Ovary (tissue), 10 donors: ENCODE measurements at places on chromosomes 5 and 9. TPM values are rescaled to one million over a fixed set of nuclear protein-coding genes. Genes with fewer than 3 reads are reported as not detected.

GRCh38 chr9:13352451-13352979 is 73.0 kb upstream of the MPDZ start:
- no peak for DNase-seq

DNA sequence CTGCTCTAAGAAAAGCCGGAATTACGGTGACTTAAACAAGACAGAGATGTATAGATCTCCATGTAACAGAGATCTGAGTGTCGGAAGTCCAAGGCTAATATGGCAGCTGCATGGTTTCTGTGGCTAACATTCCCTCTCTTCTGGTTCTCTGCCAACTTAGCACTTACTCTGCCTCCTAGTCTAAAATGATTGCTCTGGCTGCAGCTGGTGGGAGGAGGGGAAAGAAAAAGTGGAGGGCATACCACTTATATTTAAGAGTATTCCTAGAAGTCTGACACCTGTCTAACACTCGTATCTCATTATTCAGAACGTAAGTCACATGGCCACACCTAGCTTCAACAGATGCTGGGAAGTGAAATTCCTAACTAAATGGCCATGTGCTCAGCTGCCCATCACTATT is 551.5 kb upstream of the TLE4 start:
- no peak for DNase-seq

GRCh38 chr9:127077644-127077946 is 44.8 kb downstream of the ANGPTL2 start:
- DNase-seq = no peak

DNA sequence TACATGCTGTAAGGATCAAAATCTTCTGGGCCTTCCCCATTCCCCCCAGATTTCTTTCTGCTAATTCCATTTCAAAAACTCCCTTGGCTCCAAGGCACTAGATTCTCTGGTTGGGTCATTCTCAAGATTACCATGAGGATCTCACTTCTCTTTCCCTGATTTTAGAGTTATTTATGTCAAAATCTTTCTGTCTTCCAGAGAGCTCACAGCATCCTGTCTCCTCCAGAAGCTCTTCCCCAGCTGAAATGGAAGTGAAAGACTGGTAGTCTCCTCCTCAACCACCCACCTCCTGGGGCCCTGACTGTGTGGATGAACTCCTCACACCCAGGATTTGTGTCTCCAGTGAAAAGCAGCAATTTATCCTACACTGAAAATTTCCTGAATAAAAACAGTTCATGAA is 11.9 kb upstream of the ZNF366 start:
- no peak for DNase-seq

DROSHA gene
- total RNA-seq = 30.5 TPM
